Activated CD8-positive, alpha-beta memory T cell treated with anti-CD3 and anti-CD28 coated beads for 48 hours (primary cell): ENCODE measurements at places on chromosomes 5 and 9.

GRCh38 chr9:107740088-107740980 lies 250.8 kb upstream of the KLF4 start:
- no peak for DNase-seq

- no peak for DNase-seq
These were observed 595.6 kb downstream of the CAAP1 start for GRCh38 chr9:26296910-26297572.

GRCh38 chr9:94697972-94698581 lies 28.4 kb upstream of the AOPEP start:
- no peak for DNase-seq

- no peak for DNase-seq
These were observed 146.4 kb downstream of the SGCD start for GRCh38 chr5:156473269-156473908.

GRCh38 chr9:106954974-106955850 lies 92.2 kb downstream of the ZNF462 start:
- DNase-seq = no peak

DNA sequence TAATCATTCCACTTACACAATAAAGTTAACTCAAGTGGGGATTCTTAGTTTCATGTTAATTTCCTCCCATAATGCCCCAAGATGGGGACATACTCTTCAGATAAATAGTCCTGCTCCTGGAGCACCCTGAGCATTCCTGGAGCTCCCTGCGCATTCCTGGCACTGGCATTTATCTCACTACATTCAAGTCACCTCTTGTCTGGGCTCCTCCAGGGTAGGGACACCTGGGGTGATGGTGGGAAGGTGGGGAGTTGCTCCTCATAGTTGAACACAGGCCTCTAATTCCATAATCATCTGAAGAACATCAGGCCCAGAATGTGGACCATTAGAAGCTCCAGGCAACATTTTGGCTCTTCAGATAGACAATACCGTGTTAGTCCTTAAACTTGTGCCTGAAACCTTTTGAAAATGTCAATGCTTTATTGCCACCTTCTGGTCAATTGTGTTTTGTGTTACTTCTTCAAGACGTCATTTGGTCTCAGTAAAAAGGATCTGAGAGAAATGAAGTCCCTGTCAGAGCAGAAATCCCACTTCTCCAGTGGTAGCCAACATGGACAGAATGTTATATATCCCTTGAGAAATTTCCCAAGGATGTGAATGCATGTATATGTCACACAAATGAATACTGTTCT lies 14.2 kb upstream of the AGGF1 start:
- no peak for DNase-seq

- DNase-seq = no peak
These were observed 269.6 kb downstream of the PBX3 start for GRCh38 chr9:126016579-126017290.

DNA sequence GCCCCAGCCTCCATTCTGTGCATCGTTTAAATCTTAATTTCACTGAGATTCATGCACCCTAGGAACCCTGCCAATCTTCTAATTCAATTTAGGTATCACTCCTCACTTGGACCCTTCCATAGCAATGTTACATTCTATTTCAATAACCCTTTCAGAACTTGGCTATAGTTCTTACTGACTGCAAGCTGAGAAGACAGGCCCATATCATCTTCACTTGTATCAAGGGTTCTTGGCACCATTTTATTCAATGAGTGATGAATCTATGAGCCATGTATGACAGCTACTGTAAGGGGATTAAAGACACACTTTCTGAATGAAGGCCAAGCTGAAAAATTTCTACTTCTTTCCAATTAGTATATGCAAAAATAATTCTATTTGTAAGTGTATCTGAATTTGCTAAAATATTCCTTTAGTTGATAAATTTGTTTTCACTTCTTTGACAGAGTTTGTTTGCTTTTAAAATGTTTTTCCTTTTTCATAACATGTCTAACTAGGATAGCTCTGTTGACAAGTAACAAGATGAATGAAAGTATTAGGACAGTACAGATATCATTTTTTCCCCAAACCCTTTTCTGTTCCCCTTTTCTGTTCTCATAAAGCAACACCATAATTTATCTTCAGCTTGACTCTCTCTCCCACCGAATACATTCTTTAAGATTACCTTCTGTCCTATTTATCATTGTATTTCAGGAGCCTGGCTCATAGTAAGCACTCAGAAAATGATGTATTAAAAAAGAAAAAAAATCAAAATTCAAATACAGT lies 9.6 kb downstream of the ITGA2 start:
- DNase-seq = no peak

DNA sequence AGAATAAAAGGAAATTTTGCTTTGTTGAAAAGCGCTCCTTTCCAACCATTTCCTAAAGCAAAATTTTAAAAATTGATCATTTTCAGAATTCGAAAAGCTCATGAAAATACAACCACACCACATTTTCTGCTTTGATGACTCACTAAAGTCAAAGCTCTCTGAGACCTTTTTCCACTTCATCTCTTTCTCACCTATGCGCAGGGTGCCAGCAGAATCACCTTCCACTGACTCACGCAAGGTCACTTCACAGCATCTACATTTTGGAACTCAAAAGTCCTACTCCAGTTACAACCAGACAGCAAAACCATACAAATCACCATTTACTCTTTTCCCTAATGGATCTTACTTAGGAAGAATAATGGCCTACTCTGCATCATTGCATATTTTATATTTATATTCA lies 106.2 kb downstream of the MAP1B start:
- DNase-seq = no peak

- no peak for DNase-seq
These were observed 509.3 kb downstream of the KDM4C start for GRCh38 chr9:7266911-7267595.

GRCh38 chr5:120852222-120852860 lies 388.2 kb downstream of the PRR16 start:
- DNase-seq = no peak

- no peak for DNase-seq
These were observed 62.8 kb upstream of the KLF9 start for GRCh38 chr9:70477146-70477745.

DNA sequence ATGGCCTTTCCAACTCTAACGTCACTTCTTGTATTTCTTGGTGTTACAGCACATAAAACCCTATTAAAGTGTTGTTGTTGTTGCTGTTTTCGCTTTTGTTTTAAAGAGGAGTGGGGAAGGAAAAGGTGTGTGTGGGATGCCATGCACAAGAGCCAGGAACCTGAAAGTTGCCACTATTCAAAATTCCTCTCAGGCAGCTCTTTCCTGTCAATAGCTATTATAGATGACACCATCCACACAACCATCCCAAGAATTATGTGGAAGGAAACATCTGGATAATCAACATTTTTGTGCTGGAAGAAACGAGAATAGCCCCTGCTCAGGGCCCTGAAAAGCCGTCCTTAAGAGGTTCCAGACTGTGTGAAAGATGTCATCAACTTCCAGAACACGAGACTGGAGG lies 79.3 kb downstream of the SHB start:
- DNase-seq = no peak

GRCh38 chr5:115179030-115179393 lies 9.3 kb upstream of the TRIM36 start:
- no peak for DNase-seq

GRCh38 chr5:43190755-43191603 lies 1.0 kb upstream of the NIM1K start:
- DNase-seq = no peak

DNA sequence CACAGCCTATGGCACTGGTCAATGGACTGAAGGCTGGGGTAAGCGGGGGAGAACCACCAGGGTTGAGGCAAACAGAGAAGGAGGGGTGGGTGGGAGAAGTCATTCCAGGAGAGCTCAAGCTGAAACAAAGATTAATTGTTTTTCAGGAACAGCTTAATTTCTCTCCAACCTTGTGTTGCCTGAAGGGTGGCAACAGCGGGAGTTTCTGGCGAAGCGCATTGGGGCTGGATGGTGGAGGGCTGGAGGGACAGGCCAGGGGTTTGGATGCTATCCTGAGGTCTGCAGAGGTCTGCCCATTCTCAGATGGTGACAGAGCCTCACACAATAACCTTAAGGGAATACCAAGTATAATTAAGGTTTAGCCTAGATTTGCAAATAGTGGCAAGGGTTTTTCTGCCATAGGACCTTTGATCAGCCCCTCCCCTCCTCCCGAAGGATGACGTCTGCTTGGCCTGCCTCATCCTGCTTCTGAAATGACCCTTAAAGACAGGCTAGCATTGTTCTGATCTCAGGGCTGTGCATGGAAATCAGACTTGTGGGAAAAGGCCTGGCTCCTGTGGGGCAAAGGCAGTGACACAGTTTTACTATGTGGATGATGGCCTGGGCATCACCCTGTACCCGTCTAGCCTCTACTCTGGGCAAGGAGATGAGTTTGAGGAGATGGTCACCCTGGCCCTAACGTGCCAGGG lies 32.7 kb downstream of the PSD2 start:
- DNase-seq = no peak

- no peak for DNase-seq
These were observed 5.6 kb upstream of the GPR151 start for GRCh38 chr5:146521403-146522106.

- no peak for DNase-seq
These were observed 176.2 kb downstream of the COL23A1 start for GRCh38 chr5:178413988-178414387.

DNA sequence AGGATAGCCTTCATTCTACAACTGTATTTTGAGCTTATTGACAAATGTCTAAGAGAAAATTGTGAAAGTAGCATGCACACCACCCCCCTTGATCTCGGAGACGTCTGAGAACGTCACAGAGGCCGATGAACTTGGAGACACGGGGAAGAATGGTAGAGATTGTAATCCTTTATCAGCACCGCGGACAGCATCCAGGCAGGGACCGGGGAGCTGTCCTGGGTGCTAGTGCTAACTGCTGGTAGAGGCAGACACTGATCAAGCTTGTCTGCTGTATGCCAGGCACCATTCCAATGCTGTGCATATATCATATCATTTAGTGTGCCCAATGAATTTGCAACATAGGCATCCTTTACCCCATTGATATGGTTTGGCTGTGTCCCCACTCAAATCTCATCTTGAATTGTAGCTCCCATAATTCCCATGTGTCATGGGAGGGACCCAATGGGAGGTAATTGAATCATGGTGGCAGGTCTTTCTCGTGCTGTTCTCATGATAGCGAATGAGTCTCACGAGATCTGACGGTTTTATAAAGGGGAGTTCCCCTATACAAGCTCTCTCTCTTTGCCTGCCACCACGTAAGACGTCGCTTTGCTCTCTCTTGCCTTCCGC lies 98.8 kb downstream of the LHX2 start:
- DNase-seq = no peak

DNA sequence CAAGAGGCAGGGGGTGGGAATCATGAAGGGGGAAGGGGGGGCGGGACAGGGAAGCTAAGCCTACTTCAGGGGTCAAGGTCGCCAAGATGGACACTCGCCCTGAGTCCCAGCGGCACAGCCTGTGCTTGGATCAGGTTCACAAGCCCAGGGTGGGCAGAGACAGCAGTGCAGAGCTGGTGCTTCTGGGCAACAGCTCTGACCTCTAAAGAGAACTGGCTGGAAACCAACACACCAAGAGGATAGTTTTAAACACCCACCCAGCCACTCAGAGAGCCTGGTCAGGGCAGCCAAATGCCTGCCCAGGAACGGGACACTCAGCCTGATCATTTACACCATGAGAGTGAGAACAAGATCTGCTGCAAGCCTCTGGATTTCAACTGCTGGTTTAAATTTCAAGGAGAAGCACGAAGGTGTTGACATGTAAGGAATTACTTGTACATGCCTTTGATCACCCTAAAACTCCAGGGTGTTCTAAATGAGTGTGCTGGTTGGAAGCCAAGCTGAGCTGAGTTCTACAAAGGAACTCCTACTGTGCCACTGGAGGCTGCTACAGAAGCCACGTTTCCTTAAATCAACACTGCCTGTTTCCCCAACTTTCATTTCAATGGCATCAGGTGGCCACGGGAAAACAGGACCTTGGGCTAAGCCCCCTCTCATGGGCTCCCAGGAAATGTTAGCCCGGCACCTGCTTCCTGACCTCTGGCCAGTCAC lies 91.5 kb downstream of the TTLL11 start:
- no peak for DNase-seq

DNA sequence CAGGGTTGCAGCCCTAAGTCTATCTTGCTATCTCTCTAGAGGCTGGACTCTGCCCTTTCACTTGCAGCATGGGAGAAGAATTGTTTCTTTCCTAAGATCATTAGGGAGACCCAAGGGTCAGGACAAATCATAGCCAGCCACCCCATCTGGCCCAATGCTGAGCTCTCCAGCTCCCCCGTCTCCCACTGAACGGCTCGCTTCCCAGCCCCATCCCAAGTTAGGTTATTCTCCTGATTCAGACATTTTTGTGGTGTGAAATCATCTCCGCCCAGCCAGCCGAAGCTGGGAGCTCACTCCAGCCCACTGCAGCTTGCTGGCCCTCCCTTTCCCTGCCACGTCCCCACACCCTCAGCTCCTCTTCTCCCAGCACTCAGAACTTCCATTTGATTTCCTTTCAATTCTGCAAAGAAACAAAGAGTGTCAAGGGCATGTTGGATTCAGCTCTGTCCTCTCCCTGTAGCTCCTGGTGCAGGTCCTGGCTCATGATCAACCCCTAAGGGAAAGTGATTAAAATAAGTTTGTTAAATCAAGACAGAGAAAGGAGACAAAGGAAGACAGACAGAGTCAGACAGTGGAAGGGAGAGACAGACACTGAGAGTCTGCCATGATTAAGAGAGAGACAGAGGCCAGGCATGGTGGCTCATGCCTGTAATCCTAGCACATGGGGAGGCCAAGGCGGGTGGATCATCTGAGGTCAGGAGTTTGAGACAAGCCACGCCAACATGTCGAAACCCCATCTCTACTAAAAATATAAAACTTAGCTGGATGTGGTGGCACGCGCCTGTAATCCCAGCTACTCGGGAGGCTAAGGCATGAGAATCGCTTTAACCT lies 12.6 kb upstream of the SPARC start:
- DNase-seq = no peak

- no peak for DNase-seq
These were observed 29.1 kb downstream of the TSPAN17 start for GRCh38 chr5:176676361-176676824.
